ENCODE measurements at places on chromosomes 4 and X.

DNA sequence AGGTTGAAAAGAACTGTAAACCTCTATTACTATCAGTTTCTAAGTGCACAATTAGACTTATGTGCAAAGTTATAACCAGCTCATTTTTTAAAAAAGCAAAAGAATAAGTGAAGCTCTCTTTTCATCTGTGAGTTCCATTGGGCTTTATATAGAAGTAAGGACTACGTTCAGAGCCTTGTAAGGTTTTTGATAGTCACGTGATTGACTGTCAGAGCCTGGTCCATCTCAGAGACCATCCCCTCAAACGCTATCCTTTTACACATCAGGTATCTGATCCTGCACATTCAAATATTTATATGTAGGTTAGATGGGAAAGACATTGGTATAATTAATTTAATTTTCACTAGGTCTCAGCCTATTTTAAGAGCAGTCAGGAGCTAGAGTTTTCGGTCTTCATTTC lies 279.3 kb downstream of the INPP4B start:
- no peak for DNase-seq

- DNase-seq = no peak
Measured at GRCh38 chrX:154084449-154085300, 12.8 kb downstream of the MECP2 start.

DNA sequence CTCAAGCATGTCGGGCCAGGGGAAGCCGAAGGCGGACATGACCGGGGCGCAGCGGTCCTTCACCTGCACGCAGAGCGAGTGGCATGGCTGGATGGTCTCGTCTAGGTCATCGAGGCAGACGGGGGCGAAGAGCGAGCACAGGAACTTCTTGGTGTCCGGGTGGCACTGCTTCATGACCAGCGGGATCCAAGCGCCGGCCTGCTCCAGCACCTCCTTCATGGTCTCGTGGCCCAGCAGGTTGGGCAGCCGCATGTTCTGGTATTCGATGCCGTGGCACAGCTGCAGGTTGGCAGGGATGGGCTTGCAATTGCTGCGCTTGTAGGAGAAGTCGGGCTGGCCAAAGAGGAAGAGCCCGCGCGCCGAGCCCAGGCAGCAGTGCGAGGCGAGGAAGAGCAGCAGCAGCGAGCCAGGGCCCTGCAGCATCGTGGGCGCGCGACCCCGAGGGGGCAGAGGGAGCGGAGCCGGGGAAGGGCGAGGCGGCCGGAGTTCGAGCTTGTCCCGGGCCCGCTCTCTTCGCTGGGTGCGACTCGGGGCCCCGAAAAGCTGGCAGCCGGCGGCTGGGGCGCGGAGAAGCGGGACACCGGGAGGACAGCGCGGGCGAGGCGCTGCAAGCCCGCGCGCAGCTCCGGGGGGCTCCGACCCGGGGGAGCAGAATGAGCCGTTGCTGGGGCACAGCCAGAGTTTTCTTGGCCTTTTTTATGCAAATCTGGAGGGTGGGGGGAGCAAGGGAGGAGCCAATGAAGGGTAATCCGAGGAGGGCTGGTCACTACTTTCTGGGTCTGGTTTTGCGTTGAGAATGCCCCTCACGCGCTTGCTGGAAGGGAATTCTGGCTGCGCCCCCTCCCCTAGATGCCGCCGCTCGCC lies at the start of gene SFRP2:
Gene SFRP2, minus strand, starts transcription at position 671 of the 864 bp plus-strand sequence. Its CDS starts 248 bp downstream, at position 423.
- DNase-seq = no peak

- no peak for DNase-seq
Measured at GRCh38 chr4:143700416-143701352, at the start of gene FREM3. FREM3 (minus strand) TSS chr4:143700675; CDS start chr4:143700675, 0 bp downstream.

DNA sequence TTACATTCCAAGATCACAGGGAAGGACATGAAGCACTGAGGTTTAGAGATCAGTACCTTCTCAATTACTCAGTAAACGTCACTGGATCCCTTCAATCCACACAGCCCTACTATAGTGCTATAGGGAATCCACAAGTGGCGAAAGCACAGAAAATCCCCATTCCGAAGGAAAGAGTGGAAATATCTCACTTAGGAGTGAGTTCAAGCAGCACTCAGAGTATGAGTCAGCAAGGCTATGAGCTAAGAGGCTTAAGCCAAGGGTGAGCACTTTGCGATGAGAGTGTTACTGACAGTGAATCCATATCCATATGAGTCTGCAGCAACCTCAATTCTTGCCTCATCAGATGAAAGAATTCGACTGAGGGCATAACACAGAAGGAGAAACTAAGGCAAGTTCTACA lies 165.1 kb downstream of the VSIG4 start:
- peak; percentile 18 for DNase-seq

DNA sequence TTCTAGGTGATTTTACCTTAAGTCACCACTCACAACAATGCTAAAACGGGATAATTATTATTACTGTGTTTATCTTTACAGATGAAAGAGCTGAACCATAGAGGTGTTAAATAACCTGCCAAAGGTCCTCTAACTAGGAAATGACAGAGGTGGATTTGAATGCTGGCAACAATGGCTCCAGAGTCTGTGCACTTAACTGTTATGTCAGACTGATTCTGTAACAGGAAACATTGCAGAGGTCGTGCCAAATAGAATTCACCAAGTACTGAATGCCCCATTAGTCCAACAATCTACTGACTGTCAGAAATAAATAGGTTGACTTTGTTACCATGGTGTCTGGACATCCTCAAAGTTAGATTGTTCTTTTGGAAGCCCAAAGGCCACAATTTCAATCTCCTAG lies 20.9 kb upstream of the USP27X start:
- DNase-seq = no peak

DNA sequence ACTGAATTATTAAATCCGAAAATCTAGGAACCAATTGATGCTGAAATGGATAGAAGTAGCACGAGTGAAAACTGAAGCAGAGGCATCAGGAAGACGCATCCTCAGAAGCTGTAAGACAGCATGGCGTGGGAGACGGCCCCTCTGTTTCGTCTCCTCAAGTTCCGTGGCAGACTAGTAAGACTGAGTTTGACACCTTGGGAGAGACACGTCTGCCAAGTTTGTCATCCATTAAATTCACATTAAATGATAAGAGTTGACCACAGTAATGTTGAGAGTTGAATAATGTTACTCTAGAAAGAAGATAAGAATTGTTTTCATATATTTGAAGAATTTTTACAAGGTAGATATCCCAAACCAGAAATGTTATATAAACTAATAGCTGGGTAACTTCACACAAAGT lies 736.1 kb upstream of the FRG1 start:
- DNase-seq = no peak

GRCh38 chr4:180615746-180616145 lies 1627.5 kb upstream of the TENM3 start:
- no peak for DNase-seq

DNA sequence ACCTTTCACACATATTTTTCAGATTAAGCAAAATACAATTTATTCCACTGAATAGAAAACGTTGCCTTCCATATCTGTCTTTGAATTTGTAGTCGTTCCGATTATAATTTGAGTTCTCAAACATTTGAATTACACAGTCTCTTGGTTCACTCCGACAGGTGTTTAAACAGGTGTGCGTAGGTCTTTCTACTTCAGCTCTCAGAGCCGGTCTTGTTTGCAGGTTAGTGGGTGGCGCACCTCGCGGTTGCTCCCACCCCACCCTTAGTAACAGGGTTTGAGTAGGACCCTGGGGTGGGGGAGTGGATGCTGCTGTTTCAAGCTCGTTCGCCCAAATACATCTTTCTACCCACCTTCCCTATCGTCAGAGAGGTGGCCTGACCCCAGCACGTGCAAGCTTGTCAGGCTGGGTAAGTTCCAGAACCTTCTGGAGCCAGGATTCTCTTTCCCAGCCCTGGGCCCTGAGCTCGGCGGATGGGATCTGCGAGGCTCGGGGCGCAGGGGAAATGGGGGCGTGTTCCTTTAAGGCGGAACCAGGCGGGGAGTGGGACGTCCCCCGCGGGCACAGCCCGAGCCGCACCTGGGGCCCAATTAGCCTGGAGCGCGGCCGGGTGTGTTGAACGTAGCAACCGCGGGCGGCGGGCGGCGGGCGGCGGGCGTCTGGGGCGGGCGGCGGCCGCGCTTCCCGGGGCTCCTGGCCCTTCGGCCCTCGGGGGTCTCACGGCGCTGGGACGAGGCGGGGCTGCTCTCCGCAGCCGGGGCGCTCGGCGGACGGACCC lies at the start of gene FAM149A:
Gene FAM149A, plus strand, starts transcription at position 591 of the 776 bp plus-strand sequence.
- DNase-seq = no peak

- DNase-seq = peak; percentile 4
Measured at GRCh38 chr4:114180481-114180880, 201.0 kb upstream of the ARSJ start.

DNA sequence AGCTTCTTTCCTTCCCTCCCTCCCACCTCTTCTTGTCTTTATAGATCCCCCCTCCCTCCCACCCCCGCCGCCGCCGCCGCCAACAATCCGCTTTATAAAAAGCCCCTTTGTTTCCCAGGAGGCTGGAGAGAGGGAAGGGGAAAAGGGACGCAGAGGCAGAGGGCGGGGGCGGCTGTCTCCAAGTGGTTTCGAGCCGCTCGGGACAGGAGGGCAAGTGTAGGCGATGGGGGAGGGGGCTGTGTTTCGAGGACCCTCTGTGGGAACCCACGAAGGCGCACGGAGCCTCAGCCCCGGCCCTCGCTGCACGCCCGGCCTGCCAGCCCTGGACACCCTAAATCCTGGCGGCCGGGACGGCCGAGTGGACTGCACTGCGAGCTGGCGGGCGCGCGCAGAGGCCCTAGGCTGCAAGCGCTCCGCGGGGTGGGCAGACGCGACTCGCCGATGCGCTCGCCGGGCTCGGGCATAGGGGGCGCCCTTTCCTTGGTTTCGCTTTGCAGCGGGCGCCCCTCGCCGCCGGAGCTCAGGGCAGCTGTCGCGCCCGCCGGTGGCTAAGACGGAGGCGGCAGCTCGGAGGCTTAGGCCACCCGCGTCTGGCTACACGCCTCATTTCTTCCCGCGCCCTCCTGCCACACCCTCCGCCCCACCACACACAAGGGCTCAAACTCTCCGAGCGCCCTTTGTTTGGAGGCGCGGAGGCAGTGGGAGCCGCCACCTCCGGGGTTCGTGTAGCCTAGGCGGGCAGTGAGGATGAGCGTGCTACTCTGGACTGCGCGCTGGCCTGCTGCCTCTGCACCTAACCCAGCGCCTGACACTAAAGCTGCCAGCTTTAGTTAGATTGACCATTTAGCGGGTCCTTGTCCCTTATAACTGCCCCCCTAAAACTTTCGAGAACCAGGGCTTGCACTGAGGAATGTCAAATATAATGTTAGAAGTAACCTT lies 2.2 kb downstream of the MAMLD1 start:
- DNase-seq = peak; percentile 46

DNA sequence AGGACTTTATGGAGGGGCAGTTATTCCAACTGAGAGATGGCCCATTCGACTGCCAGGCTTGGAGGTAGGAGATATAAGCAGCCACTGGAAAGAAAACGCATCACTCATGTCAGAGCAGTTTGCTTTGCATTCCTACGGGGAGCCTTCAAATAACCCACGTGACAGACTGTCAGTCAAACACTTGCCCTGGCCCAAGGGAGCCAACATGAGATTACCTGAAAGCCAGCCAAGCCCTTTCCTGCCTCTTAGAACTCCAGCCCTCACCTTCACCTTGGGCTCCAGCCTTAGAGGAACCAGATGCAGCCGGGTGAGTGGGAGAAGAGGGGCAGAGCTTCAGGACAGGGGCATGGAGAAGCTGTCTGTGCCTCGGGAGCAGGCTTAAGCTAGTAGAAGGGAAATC lies 95.3 kb upstream of the CXCL13 start:
- DNase-seq = no peak

DNA sequence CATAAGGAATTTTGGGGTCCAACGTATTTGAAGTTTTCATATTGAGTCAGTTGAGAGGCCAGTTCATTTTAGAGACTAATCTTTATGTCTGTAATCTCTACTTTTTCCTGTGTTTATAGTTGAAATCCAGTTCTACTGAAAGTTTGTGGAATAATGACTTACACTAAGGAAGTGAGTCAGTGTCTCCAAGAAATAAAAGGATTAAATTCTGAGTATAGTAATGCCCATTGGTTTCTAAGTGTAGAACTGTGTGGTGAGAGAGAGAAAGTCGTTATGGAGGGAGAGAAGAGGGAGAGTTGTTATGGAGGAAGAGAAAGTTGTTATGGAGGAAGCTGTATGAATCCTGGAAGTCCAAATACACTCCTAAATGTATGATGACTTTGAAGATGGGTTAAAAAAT lies 264.6 kb upstream of the HAND2 start:
- no peak for DNase-seq

- no peak for DNase-seq
Measured at GRCh38 chr4:73161527-73162185, 92.1 kb upstream of the COX18 start.

DNA sequence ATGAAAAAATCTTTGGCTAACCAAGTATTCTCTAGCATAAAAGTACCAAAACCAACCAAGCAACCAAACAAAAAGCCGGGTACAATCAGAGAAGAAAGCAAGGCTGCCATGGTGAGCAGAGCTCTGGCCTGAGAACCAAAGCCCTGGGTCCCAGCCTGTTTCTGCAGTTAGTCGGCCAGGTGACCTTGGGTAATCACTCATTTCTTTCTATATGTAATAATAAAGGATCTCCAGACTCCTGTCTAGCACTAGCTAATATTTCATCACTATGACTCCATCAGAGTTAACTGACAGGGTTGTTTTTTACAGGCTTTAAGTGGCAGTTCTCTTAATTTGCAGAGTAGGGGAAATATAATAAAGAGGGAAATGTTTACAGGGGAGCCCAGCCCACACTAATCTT lies 34.0 kb upstream of the RASGEF1B start:
- DNase-seq = peak; percentile 73

DNA sequence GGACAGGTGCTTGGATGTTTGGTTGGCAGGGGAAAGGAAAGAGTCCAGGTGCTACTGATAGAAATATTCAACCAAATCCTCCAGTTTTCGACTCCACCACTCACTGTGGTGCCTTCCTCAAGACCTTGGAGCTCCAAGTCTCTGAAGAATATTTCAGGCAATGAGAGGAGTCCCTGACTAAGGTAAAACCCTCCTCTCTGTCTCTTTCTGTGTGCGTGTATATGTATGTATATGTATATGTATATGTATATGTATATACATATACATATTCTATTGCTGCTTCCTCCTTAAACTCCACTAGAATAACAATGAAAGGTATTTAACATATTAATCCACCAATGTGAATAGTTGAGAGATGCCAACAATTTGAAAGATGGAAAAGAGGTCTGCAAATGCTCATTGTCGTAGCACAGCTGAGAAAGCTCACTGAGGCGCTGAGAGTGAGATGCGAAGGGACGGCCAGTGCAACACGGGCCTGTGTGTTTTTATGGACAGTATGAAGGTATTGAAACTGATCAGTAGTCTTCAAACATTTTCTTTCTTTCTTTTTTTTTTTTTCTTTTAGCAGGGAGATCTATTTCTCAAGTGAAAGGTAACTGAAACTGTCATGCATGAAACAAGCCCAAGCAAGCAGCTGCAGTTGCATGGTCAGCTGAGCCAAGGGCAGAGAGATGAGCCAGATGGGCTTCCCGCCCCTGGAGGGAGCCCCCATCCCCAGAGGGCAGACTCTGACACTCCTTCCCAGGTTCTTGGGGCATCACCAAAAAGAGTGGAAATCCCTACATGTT lies 41.1 kb upstream of the HS3ST1 start:
- no peak for DNase-seq

DNA sequence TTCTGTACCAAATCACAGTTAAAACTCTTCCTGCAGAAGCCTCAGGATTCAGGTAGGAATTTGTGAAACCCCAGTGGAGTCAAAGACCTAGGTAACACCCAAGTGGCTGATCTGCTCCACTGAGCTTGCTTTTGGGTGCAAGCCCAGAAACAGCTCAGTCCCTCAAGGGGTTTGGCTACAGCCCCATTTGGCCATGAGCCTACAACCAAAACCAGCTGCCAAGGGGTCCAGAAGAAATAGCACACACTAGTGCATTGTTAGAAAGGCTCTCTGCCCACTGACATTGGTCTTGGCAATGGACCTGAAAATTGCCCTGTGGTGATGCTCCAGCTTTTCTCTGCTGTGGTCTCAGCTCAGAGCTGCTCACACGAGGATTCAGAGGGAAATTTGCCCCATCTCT lies 577.4 kb upstream of the INTU start:
- DNase-seq = no peak

- no peak for DNase-seq
Measured at GRCh38 chr4:150501983-150502382, 80.0 kb upstream of the MAB21L2 start.
